ENCODE measurements at places on chromosomes 6 and 20. TPM values are rescaled to one million over a fixed set of nuclear protein-coding genes. Genes with fewer than 3 reads are reported as not detected.

Gene EYS
- 0.08 TPM for total RNA-seq

Gene EDN1
- total RNA-seq = 5.9 TPM

Gene FILIP1
- total RNA-seq = 173 TPM

Gene AIF1
- 15.2 TPM for total RNA-seq

Gene SLC52A3
- total RNA-seq = 2.3 TPM

Gene PRND
- not detected for total RNA-seq

Gene DNAH8
- total RNA-seq = 0.03 TPM

Gene OGFR
- 19.2 TPM for total RNA-seq

Gene SMOC2
- total RNA-seq = 14.4 TPM

Gene RAET1L
- not detected for total RNA-seq

Gene PPIL6
- 3.9 TPM for total RNA-seq

Gene RNF39
- not detected for total RNA-seq

All from left ventricle myocardium inferior (tissue), 1 donor.